ENCODE measurements at places on chromosomes 13 and 19.

DNA sequence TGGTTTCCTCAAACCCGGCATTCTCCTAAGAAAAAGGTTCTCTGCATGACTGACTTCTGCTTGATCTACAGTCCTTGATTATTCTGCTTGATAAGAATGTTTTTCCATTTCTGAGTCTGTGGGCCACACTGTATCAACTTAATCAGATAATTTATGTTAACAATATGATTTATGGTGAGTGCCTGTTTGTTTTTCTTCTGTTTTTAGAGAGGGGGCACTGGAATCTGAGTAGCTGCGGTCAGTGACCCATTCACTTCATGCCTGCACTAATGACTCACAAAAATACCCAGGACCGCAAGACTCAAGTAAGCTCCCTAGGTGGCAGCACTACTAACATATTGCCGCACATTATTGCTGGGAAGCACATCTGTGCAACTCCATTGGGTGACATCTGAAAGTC is 542.3 kb upstream of the ATXN8OS start:
- no peak for DNase-seq

DNA sequence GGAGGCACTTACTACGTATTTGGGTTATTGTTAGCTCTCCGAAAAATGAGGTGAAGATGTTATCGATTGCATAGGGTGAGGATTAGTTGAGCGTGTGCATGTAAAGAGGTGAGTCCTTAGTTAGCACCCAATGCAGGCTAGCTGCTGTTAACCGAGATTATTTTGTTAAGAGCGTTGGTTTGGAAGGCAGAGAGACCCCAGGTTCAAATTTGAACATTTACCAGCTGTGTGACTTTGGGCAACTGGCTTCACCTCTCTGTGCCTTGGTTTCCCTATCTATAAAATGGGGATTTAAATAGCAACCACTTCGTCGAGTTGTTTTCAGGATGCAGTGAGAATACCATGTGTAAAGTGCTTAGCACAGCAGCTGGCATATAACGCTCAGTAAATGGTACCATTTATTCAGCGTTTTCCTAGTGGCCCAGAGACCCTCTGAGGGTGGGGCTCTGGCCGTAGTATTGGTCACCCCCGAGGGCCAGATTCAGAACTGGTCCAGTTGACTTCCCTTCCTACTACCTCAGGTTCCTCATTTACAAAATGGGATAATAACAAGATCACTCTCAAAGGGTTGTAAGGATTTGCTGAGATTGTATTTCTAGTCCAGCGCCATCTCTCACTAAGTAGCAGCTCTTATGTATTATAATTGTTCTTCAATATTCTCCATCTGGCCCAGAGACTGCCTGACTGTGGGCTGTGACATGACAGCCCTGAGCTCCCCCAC is 887 bp downstream of the SIPA1L3 start:
- no peak for DNase-seq

- DNase-seq = no peak
Measured at GRCh38 chr13:67090856-67091255, 139.3 kb downstream of the PCDH9 start.

GRCh38 chr19:58054901-58055874 is 3.9 kb upstream of the ZNF135 start:
- no peak for DNase-seq

DNA sequence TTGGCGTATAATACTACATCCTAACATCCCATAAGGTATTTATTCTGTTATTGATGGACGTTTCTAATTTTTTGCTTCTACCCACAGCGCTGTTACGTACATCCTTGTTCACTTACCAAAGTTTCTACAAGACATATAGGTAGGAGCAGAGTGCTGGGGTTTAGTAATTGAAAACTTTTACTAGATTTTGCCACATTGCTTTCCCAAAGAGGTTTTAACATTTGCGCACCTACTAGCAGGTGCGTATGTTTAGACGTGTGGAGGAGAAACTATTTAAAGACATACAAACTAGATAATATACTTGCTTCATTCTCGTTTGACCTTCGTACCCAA is 559 bp upstream of the RPL21 start:
- DNase-seq = no peak

- DNase-seq = no peak
Measured at GRCh38 chr13:80096383-80096782, 244.5 kb downstream of the SPRY2 start.

GRCh38 chr13:80399340-80400163 is 58.6 kb upstream of the SPRY2 start:
- DNase-seq = no peak

DNA sequence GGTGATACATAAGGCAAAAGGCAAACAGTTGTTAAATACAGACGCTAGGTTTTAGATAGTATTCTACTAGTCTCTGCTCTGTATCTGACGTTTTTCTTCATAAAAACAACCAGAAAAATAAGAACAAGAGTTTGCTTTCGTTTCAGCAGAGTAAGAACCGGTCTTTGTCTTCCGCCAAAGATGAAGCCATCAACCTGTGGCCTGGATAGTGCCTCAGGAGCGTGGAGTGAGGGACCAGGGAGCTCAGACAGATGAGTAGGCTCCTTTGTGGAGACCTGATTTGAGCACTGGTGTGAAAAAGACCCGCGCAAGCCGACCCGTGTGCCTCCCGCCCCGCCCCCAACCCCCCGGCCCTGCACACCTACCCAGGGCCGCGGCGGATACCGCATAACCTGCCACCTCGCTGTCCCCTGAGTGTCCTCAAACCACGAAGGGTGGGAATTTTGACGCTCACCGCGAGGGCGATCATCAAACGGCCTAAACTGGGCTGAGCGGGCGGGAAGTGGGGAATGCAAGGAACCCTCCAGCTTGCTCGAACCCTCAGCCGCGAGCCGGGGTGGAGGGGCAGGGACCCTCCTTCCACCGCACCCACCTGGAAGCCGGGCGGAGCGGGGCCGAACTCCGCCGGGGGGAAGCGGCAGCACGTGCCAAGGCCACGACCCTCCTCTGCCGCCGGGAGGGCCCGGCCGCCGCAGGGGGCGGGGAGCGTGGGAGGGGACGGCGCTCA is 866 bp upstream of the LMO7 start:
- DNase-seq = no peak

DNA sequence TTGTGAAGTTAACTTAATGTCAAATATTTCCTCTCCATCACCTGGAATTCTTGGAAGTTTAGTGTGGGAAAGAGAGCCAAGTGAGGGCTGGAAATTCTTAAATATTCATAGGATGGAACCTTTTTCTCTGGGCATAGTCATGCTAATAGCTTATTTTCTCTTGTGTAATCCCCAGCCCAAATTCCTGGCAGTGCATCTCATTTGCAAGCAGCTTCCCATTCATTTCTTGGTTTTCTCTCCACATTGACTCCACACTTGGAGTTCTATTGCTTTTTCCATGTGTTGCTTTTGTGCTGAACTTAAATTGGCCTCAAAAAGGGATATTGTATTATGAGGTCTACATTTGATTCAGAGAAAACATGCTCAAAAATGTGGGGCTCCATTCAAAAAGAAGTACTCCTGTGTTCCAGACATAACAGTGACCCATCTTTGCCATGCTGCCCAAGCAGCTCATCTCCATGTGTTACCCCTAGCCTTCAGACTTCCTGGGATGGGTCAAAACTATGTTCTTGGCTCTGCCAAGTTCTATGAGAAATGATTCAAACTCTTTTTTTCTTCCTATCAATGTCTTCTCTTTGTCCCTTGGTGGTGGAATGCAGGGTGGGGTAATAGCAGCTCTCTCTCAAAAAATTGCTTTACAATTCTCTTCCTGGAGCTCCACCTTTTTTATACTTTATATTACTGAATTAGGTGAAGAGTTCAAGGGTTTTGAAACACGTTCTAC is 2471.5 kb downstream of the PCDH9 start:
- DNase-seq = no peak

DNA sequence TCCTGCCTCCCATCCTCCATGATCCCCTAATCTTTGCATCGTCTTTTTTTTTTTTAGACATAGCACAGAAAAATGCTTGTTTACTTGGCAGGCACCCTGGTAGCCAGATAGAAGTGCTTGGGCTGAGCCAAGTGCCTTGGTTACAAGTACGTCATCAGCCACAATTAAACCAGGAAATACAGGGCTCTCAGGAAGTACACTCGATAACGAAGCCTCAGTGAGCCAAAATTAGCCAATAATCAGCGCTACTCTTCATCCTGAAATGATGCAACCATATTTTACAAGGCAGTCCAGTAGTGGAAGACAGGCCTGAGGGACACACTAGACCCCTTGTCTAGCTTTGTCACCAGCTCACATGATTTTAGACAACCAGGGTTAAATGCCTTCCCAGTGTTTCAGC is 194.0 kb upstream of the NBEA start:
- no peak for DNase-seq

- no peak for DNase-seq
Measured at GRCh38 chr19:18717601-18718000, 34.1 kb downstream of the CRTC1 start.

- no peak for DNase-seq
Measured at GRCh38 chr13:65915195-65915594, 1314.9 kb downstream of the PCDH9 start.

- no peak for DNase-seq
Measured at GRCh38 chr13:90020536-90021070, 1326.9 kb upstream of the MIR17HG start.

DNA sequence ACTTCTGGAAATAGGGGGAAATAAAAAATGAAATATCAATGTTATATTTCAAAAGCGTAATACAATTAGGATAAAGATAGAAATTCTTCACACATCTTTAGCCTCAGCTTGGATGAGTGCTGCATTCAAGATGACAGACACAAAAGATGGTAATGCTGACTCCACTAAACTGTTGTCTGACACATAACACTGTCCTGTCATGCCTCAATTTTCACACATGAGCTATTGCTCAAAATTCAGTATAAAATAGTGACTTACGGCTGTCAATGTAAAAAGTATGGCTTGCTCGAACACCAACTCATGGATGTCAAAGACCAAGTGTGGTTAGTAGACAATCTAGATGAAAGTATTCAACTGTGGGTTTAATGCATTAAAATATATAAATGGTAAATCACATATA is 94.5 kb downstream of the KLF12 start:
- DNase-seq = no peak

DNA sequence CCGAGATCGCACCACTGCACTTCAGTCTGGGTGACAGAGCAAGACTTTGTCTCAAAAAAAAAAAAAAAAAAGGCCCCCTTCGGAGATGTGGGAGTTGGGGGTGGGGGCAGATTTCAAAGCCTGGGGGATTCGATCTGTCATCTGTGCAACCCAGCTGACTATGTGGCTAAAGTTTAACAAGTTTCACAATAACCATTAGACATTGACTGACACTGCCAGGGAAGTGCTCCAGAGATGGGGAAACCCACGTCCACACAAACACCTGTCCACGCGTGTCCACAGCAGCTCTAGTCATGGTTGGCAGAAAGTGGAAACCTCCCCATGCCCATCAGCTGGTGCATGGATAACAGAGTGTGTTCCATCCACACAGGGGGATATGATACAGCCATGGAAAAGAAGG is 37.6 kb upstream of the HOMER3 start:
- no peak for DNase-seq

DNA sequence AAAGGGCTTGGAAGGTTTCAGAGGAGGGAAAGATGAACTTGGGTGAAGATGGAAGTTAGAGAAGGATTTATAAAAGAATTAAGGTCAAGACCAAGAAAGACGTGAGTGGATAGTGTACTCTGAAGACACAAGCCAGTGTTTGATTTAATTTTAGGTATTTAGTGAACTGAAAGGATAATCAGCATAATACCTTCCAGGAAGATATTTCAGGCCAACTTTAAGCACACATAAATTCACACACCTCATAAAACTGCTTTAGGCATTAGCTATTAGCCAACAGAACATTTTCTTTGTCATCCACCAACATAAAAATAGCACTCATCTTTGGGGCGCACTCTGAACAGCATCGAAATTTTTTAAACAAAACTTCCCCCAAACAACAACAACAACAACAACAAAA is 71.7 kb upstream of the CSNK1A1L start:
- no peak for DNase-seq

GRCh38 chr19:45485305-45486077 is 11.4 kb downstream of the RTN2 start:
- peak; percentile 83 for DNase-seq

DNA sequence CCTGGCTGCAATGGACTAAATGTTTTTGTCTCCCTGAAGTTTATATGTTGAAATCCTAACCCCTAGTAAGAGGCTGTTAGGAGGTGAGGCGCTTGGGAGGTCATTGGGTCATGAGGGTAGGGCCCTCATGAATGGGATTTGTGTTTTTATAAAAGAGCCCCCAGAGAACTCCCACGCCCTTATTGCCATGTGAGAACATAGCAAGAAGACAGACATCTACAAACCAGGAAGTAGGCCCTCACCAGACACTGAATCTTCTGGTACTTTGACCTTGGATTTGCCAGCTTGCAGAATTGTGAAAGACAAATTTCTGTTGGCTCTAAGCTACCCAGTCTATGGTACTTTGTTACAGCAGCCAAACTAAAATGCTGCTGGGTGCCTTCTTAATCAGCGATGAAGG is 96.1 kb upstream of the SPATA13 start:
- DNase-seq = no peak

DNA sequence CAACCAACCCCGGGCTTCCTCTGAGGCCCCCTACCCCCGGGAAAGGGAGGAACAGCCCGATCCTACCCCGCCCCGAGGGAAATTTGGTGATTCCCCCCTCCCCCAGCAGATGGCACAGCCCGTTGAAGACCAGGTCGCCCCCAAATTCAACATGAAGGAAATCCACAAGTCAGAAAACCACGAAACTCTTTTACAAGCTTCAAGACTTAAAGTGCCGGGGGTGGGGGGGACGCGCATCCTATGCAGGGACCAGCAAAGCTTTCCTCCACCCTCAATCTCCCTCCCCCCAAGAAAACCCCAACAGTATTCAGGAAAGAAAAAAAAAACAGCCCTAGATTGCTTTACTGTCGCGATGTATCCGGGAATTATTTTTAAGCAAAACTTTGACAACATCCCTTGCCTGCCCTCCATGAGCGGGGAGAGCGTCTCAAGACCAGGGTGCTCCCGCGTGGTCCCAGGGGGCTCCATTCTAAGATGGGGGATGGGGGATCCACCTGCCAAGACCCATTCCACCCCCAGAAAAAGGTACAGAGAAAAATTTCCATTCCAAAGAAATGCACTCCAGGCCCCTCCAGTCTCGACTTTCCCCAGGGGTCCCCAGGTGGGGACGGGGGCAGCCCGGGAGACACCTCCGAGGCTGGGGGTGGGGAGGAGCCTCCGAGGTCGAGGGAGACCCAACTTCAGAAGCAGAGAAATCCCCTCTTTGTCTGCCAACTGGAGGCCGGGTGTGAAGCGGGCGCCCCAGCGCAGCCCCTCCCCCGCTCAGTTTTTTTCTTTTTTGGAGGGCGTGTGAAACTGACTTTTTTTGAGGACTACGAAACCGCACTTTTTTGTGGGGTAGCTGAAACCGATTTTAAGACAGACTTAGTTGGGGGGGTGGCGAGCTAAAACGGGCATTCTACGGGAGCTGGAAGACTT is 1.5 kb downstream of the TCF3 start:
- no peak for DNase-seq

GRCh38 chr19:24101459-24102115 is 14.6 kb downstream of the ZNF254 start:
- no peak for DNase-seq
